Ascending aorta (tissue), 2 donors: ENCODE measurements at places on chromosomes 1 and 21. TPM values are rescaled to one million over a fixed set of nuclear protein-coding genes. Genes with fewer than 3 reads are reported as not detected.

DNA sequence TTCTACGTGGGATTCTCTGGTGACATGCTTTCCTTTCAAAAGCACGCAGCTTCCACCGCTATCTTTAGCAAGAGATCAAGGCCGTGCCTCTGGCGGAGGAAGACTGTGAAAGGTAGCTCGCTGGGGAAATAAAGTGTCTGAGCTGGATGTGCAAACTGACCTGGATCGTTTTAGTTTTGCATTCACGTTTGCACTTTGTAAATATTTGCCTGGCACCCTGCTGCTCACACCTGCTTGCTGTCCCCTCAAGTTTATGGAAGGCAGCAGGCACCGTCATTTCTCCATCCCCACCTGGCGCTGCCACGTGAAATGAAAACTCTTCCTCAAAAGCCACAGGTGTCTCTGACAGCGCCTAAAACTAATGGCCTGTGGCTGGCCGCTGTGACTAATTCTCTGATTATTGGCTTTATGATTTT lies 44.0 kb upstream of the TARDBP start:
- no peaks in the 10 kb centered on the region for H3K4me1 ChIP-seq
- no peaks in the 10 kb centered on the region for H3K36me3 ChIP-seq
- H3K4me3 ChIP-seq, result peak overlapping the region; percentile 39
- DNase-seq, result no peak
- no peak overlapping the region for H3K27ac ChIP-seq

GRCh38 chr21:42621166-42621818 lies 32.1 kb upstream of the PDE9A start:
- no peak overlapping the region for H3K4me3 ChIP-seq
- H3K27ac ChIP-seq, result no peak overlapping the region
- H3K27me3 ChIP-seq, result no peaks in the 10 kb centered on the region
- H3K36me3 ChIP-seq, result no peaks in the 10 kb centered on the region

GRCh38 chr1:90340606-90341005 lies 345.7 kb downstream of the ZNF326 start:
- no peaks in the 10 kb centered on the region for H3K36me3 ChIP-seq
- H3K27me3 ChIP-seq, result no peaks in the 10 kb centered on the region
- H3K27ac ChIP-seq, result no peak overlapping the region
- no peak for DNase-seq
- no peaks in the 10 kb centered on the region for H3K4me1 ChIP-seq

FCRL5 gene
- not detected for total RNA-seq

COL9A2 gene
- total RNA-seq, result 4.5 TPM

CR1L gene
- not detected for total RNA-seq

GSTM2 gene
- total RNA-seq, result 20.3 TPM
